ENCODE measurements at places on chromosomes 13 and 19. TPM values are rescaled to one million over a fixed set of nuclear protein-coding genes. Genes with fewer than 3 reads are reported as not detected.

Gene ZNF471
- total RNA-seq: 8.2 TPM

Gene PLVAP
- total RNA-seq: 19.9 TPM

Gene SIAH3
- not detected for total RNA-seq

Gene CALM3
- total RNA-seq: 85.9 TPM

GRCh38 chr19:40286971-40287421 is 1.9 kb upstream of the AKT2 start:
- no peaks in the 10 kb centered on the region for H3K27me3 ChIP-seq
- H3K4me1 ChIP-seq: peaks cover 12% of the 10 kb centered on the region
- DNase-seq: no peak

GRCh38 chr19:20926796-20927195 is 3.7 kb downstream of the ZNF85 start:
- no peak overlapping the region for H3K27ac ChIP-seq
- no peaks in the 10 kb centered on the region for H3K36me3 ChIP-seq
- H3K4me1 ChIP-seq: no peaks in the 10 kb centered on the region
- no peak overlapping the region for H3K4me3 ChIP-seq
- H3K27me3 ChIP-seq: no peaks in the 10 kb centered on the region

DNA sequence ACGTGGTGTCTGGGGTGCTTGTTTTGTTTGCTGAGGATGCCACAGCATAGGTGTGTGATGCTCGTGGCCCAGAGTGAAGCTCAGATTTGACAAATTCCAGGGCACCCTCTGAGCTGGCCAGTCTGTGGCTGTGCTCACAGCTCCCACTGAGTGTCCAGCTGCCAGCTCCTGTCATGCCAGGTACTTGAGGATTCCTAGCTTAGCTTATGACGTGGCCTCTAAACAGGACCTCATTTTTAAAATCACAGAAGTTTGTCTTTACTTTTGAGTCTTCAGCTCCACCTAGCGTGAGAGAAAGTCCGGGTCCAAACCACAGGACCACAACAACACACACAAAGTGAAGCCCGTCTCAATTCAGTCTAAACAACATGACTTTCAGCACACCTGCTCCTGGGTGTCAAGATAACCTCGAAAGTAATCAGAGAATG is 117.3 kb downstream of the RAB20 start:
- no peak for DNase-seq
- no peaks in the 10 kb centered on the region for H3K4me1 ChIP-seq
- H3K27me3 ChIP-seq: no peaks in the 10 kb centered on the region
- no peak overlapping the region for H3K4me3 ChIP-seq
- H3K36me3 ChIP-seq: no peaks in the 10 kb centered on the region
- H3K27ac ChIP-seq: peak overlapping the region; percentile 10

GRCh38 chr19:1690699-1691307 is 38.4 kb upstream of the TCF3 start:
- H3K36me3 ChIP-seq: no peaks in the 10 kb centered on the region
- H3K4me3 ChIP-seq: no peak overlapping the region
- no peaks in the 10 kb centered on the region for H3K4me1 ChIP-seq
- H3K27ac ChIP-seq: no peak overlapping the region

DNA sequence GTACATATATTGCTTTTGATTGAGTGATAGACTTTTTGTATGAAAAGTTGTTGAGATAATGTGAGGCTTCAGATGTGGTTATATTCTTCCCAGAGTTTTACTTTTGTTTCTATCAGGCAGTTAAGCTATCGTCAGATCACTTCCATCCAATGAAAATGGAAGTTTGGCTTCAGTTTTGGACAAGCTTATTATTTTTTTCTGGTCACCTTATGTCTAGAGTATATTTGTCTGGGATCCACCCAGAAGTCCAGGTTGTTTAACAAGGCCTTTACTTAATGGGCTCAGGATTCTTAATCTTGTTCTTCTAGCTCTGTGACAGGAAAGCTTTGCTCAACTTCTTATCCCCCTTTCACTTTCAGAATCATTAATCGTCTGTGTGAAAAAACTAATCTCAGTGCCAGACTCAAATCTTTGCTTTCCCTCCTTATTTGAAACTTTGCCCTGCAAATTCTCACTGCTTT is 150.9 kb downstream of the PDS5B start:
- peak overlapping the region; percentile 41 for H3K4me3 ChIP-seq
- H3K36me3 ChIP-seq: no peaks in the 10 kb centered on the region
- no peaks in the 10 kb centered on the region for H3K27me3 ChIP-seq
- H3K4me1 ChIP-seq: no peaks in the 10 kb centered on the region

All from breast epithelium (tissue), 4 donors.